Activated T-cell treated with anti-CD3 and anti-CD28 coated beads for 48 hours (primary cell): ENCODE measurements at places on chromosomes 7 and 10.

DNA sequence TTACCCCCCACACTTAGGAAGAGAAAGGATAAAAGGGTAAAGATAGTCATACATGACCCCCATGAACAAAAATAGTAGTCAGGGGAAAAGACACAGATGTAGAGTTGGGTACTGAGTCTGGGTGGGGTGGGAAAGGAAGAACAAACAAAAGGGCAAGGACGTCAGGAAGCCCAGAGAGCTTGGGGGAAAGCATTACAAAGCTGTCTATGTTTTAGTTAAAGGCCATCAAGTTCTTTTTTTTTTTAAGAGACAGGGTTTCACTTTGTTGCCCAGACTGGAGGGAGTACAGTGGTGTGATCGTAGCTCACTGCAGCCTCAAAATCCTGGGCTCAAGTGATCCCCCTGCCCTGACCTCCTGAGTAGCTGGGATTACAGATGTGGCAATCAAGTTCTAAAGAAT lies 98.4 kb upstream of the PDLIM1 start:
- no peak for DNase-seq

DNA sequence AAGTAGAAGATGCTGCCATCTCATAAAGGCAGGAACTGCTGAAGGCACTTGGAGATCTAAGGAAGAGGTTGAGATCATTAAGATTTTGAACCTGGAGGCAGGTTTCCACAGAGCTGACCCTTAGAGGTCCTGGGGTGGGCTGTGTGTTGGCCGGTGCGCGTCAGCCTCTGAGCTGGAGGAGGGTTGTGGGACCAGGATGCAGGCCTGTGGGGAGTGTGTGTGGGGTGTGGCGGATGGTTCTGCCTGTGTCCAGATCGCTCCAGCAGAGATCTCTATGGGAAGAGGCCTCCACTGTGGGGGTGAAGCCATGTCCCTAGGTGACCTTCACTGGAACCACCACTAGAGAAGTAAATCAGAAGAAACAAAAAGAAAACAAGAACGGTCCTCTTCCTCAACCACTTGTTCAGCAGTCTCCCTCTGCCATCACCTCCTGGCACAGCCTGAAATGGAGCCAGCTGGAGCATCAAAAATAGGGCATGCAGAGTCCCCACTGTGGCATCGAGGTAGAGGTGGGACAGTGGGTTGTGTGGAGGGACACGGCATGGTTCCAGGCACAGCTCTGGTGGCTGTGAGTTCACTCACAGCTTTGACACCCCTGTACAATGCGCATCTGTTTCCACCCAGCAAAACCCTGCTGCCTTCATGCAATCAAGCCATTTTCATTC lies 453.8 kb downstream of the TCERG1L start:
- no peak for DNase-seq

DNA sequence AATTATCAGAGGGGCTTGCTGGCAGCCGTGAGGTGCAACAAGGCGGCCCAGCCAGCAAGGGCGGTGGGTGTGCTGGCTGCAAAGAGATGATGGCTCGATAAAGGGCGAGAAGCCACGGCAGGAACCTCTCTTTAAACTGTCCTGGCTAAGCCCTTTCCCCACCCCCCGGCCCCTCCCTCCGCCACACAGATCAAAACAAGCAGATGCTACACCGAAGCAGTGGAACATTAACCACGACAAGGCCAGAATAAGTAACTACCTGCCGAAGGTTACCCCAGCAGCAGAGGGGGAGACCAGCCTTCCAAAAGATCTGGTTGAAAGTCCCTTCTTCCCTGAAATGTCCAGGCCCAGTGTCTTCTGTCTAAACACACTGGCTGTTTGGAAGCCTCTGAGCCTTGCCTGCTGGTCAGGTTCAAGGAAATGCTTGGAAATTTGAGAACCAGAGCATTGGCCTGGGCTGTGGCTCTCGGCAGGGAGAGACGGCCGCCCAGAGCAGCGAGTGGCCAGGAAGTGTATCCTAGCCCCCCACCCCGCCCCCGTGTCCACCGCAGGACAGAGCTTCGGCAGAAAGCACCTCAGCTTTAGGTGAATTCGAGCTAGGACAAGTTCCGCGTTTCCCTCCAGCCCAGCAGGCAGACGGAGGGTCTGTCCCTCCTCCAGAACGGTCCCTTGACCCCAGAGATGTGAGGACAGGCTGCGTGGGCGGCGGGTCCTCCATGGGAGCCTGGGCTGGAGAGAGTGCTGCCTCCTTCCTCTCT lies 2.1 kb downstream of the FAM20C start:
- DNase-seq: no peak

DNA sequence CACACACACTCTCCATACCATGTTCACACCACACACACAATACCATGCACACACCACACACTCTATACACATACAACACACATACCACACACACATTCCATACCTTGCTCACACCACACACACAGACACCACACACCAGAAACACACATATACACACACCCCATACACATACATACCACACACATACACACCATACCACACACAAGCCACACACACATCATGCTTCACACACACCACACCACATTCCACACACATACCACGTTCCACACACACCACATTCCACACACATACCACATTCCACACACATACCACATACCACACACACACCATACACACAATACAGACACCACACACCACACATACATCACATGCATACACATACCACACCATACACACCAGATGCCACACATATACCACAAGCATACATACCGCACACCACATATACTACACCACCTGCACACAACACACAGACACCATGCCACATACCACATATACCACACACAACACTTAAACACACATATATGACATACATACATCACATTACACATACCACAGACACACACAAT lies 282.7 kb downstream of the POU6F2 start:
- no peak for DNase-seq

DNA sequence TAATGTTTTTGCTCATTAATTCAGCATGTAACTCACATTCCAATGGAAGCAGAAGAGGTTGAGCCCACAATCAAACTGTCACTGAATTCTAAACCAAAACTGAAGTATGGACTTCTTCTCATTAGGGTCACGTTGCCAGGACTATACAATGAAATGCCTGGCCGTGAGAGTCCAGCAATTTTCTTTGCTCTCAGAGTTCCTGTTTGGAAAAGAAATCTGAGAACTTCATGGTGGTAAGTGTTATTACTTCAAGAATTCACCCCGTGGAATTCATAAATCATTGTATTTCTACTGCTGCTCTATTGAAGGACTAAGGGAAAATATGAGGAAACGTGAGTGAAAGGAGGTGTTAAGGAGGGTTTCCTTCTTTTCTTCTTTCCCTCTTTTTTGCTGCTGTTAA lies 441.8 kb upstream of the AKR1E2 start:
- DNase-seq: no peak

DNA sequence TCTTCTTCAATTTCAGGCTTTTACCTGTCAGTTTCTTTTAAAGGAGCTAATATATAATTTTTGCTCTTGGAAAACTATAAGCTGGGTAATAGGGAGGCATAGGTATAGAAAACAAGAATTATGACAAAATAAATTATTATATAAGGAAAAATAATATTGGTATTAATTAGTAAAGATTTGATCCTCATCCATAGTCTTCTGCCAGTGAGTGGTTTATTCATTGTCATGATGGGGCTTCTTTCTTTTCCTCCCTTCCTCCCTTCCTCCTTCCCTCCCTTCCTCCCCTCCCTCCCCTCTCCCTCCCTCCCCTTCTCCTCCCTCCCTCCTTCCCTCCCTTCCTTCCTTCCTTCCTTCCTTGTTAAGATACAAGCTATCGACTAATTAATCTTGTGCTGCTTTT lies 698.6 kb downstream of the SORCS3 start:
- DNase-seq: no peak

GRCh38 chr10:77405771-77406241 lies 231.8 kb downstream of the KCNMA1 start:
- DNase-seq: peak; percentile 8

GRCh38 chr10:126114884-126115555 lies 218.7 kb downstream of the FANK1 start:
- DNase-seq: no peak

GRCh38 chr10:97780841-97781617 lies 9.2 kb upstream of the SFRP5 start:
- DNase-seq: no peak

DNA sequence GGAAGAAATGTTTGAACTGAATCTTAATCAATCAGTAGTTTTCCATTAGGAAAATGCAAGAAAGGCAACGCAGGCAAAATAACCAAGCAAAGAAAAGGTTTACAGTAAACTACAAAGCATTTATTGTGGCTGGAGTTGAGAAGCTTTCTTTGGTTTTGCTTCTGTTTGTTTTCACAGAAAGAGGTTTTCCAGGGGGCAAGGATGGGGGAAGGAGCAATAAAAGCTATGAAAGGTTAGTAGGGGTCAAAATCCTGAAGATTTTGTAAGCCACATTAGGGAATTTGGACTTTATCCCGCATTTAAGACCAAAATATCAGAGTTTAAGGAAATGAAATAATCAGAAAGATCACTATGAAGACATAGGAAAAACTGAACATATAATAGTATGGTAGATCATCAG lies 51.1 kb downstream of the NT5C2 start:
- no peak for DNase-seq

GRCh38 chr10:126905776-126906703 lies 812 bp downstream of the DOCK1 start:
- no peak for DNase-seq

- DNase-seq: no peak
Measured at GRCh38 chr10:72000073-72001032, 36.2 kb downstream of the CHST3 start.

GRCh38 chr7:10412422-10413019 lies 561.2 kb upstream of the PHF14 start:
- DNase-seq: no peak

- DNase-seq: no peak
Measured at GRCh38 chr7:87448388-87448787, 27.1 kb downstream of the ABCB4 start.

- no peak for DNase-seq
Measured at GRCh38 chr10:79028451-79029010, 40.2 kb upstream of the ZMIZ1 start.
